ENCODE measurements at places on chromosomes 7 and 10.
A peak's percentile ranks its signal among the peaks of the same experiment; 100 is the strongest.

DNA sequence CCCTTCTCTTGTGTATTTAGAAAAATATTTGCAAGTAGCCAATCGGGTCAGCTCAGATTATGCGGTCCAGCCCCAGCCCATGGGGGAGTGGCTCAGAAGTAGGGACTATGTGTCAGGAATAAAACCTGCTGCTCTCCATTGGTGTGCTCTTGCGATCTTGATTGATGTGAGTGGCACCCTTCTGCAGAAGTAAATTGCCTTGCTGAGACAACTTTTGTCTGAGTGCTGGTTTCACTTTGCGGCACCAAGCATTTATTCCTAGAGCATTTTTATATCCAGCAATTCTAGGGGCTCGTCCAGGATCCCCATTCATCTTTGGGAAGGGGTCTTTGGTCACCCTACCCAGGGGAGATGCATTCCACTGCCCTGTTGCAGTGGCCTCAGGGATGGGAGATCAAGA is 26.1 kb upstream of the FAM221A start:
- DNase-seq = no peak
- no peak overlapping the region for H3K27ac ChIP-seq
- no peak overlapping the region for H3K4me3 ChIP-seq
- H3K36me3 ChIP-seq = peaks cover 20% of the 10 kb centered on the region

- H3K27ac ChIP-seq = no peak overlapping the region
- H3K27me3 ChIP-seq = no peaks in the 10 kb centered on the region
- DNase-seq = no peak
- no peaks in the 10 kb centered on the region for H3K36me3 ChIP-seq
- H3K4me1 ChIP-seq = no peaks in the 10 kb centered on the region
Observed at GRCh38 chr10:9895453-9895852, 1122.2 kb upstream of the CELF2 start.

GRCh38 chr10:43576062-43576461 is 1.6 kb upstream of the ZNF239 start:
- H3K4me3 ChIP-seq = no peak overlapping the region
- no peak overlapping the region for H3K27ac ChIP-seq
- H3K36me3 ChIP-seq = no peaks in the 10 kb centered on the region
- H3K27me3 ChIP-seq = peaks cover 7% of the 10 kb centered on the region

DNA sequence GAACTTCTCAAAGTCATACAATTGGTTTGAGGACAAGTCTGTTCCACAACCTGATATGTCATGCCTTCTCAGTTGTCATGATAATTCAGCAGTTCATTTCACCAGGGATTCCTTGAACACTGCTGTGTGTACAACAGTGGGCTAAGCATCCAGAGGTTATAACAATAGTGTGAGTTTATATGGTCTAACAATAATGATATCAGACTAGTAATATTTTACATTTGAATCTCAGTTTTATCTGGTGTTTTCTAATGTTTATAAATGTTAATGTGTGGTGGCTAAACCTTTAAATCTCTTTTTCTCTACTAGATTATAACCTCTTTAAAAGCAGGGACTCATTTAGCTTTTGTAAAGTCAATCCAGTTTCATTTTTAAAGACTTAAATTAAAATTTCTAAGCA is 48.7 kb downstream of the BTRC start:
- H3K4me3 ChIP-seq = no peak overlapping the region
- H3K4me1 ChIP-seq = no peaks in the 10 kb centered on the region
- H3K27ac ChIP-seq = no peak overlapping the region

GRCh38 chr7:46218461-46219200 is 297.6 kb upstream of the IGFBP3 start:
- H3K4me3 ChIP-seq = no peak overlapping the region
- no peak overlapping the region for H3K27ac ChIP-seq
- H3K4me1 ChIP-seq = peaks cover 11% of the 10 kb centered on the region

DNA sequence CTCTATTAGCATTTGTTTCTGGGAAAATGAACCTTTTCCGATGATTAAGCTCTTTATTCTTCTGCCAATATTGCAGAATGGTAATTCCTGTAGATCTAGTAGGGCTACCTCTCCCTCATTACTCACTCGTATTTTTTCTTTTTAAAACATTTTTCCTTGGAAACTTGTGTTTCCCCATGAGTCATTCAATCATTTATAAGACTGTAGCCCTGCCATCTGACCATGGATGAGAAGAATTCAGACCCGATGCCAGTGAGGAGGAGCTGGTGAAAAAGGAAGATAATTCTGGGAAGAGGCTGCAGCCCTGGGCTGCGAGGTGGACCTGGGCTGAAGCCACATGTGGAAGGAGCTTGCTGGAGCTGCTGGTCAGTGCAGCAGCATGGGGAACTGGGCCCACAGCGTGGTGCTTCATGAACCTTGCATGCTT is 242.8 kb downstream of the KLF6 start:
- H3K4me3 ChIP-seq = no peak overlapping the region
- peaks cover 9% of the 10 kb centered on the region for H3K4me1 ChIP-seq
- no peaks in the 10 kb centered on the region for H3K36me3 ChIP-seq
- H3K27me3 ChIP-seq = peaks cover 2% of the 10 kb centered on the region

DNA sequence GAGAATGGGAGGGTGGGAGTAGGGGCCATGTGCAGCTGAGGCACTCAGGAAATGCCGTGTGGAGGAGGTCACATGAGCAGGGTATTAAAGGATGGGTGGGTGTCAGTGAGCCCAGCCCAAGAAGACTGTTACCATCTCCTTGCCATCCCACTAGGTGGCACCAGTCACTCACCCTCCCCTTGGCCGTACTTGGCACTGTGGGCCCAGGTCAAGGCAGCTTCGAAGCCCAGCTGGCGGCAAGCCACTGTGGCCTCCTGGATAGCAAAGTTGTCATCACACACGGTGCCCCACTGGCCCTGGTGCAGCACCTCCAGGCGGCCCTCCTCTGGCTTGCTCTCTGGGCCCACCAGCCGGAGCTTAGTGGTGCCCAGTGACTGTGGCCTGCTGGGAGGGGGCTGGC is 5.4 kb downstream of the LOXL4 start:
- peak; percentile 38 for DNase-seq
- H3K4me1 ChIP-seq = peaks cover 7% of the 10 kb centered on the region
- H3K36me3 ChIP-seq = peaks cover 6% of the 10 kb centered on the region
- H3K4me3 ChIP-seq = no peak overlapping the region

DNA sequence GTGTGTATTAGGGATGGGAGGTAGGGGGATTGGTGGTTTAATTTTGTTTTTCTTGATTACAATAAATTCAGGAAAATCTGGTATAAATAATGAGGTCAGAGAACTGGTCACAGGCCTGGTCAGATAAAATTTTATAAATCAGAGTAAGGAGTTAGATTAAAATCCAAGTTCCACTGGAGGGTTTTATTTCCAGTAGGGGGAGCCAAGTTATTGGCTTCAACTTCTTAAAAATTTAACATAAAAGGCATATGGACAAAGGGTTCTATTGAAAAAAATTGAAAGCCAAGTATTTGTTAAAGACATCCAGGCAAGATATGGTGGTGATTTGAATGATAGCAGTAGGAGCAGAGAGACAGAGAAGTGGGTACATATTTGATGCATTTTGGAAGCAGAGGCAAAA is 763.3 kb downstream of the SORCS1 start:
- no peak for DNase-seq
- no peaks in the 10 kb centered on the region for H3K36me3 ChIP-seq
- H3K4me1 ChIP-seq = no peaks in the 10 kb centered on the region
- no peaks in the 10 kb centered on the region for H3K27me3 ChIP-seq
- no peak overlapping the region for H3K4me3 ChIP-seq

GRCh38 chr7:155457544-155458110 is 302 bp upstream of the EN2 start:
- no peak overlapping the region for H3K27ac ChIP-seq
- H3K36me3 ChIP-seq = no peaks in the 10 kb centered on the region
- H3K4me3 ChIP-seq = peak overlapping the region; percentile 69

- H3K27me3 ChIP-seq = no peaks in the 10 kb centered on the region
- no peaks in the 10 kb centered on the region for H3K36me3 ChIP-seq
- H3K4me3 ChIP-seq = no peak overlapping the region
- DNase-seq = no peak
- H3K27ac ChIP-seq = no peak overlapping the region
- no peaks in the 10 kb centered on the region for H3K4me1 ChIP-seq
Observed at GRCh38 chr7:148503900-148504487, 86.6 kb upstream of the C7orf33 start.

DNA sequence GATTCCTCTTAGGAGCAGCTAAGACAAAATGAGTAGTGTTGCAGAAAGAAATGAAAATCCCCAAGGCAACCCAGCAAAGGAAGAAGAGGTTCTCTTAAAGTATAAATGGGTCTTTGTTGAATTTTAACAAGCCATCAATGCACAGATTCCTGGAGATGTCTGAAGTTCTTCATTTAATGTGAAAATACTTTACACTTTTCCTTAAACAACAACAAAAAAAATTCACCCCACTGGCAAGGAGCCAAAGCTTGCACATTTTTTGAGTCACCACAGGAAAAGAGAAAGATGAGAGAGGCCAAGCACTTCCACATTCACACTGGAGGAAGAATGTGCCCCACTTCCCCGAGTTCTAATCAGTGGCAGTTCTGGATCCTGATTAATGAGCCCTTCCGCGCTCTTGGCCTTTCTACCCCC is 286.4 kb upstream of the MEOX2 start:
- H3K4me3 ChIP-seq = no peak overlapping the region

DNA sequence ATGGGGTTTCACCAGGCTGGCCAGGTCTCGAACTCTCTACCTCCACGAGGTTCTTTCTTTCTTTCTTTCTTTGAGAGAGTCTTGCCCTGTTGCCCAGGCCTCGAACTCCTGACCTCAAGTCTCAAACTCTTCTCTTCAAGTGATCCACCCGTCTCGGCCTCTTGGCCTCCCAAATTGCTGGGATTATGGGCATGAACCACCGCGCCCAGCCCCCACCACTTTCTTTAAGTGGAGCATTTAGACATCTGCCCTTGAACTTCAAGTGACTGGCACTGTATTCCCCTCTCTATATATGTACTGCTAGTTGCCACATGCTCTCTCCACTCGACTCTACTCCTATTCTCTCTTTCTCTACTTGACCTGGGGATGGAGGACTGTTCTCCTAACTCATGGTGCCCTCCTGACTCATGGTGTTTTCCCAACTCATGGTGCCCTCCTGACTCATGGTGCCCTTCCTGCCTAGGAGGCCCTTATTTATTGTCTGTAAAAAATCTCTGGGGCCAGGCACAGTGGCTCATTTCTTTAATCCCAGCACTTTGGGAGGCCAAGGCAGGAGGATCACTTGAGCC is 19.3 kb upstream of the ACHE start:
- no peaks in the 10 kb centered on the region for H3K4me1 ChIP-seq
- H3K36me3 ChIP-seq = no peaks in the 10 kb centered on the region
- H3K27me3 ChIP-seq = peaks cover 2% of the 10 kb centered on the region
- no peak for DNase-seq

DNA sequence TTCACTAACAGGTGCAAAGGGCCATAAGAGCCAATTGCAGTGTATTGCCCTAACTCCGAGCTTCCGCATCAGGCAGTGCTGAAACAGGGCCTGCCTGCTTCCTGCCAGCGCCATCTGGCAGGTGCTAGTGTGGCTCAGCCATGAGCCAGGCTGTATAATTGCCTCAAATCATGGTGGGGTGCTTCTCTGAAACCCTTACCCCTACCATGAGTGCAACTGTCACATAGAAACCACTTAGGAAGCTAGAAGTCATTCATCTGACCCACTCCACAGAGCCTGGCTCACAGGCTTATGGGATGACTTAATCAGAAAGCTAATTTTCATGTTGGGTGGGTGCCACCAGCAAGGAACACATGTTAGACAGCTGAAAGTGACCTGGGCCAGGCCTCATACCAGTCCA is 133.3 kb upstream of the LAMB4 start:
- H3K27me3 ChIP-seq = no peaks in the 10 kb centered on the region
- no peak overlapping the region for H3K4me3 ChIP-seq
- no peak overlapping the region for H3K27ac ChIP-seq
- peaks cover 5% of the 10 kb centered on the region for H3K4me1 ChIP-seq
- no peak for DNase-seq
- no peaks in the 10 kb centered on the region for H3K36me3 ChIP-seq

DNA sequence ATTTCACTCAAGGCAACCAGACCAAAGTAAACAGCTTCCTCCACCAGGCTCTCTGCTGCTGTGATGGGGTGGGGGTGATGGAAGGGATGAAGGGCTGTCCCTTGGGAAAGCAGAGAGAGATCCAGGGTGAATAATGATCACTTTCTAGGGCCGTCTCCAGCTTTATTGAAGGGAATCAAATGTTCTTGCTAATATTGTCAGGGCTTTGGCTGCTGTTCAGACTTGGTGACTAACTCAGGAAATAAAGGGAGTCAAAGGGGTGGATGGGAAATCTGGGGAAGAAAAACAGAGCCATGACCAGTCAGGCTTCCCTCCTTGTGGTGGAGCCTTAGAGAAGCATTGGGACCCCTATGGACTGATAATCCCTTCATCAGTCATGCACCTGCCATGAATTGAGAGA is 196.2 kb upstream of the AGK start:
- peaks cover 1% of the 10 kb centered on the region for H3K27me3 ChIP-seq
- peaks cover 10% of the 10 kb centered on the region for H3K4me1 ChIP-seq
- H3K4me3 ChIP-seq = no peak overlapping the region
- H3K27ac ChIP-seq = no peak overlapping the region
- no peaks in the 10 kb centered on the region for H3K36me3 ChIP-seq

DNA sequence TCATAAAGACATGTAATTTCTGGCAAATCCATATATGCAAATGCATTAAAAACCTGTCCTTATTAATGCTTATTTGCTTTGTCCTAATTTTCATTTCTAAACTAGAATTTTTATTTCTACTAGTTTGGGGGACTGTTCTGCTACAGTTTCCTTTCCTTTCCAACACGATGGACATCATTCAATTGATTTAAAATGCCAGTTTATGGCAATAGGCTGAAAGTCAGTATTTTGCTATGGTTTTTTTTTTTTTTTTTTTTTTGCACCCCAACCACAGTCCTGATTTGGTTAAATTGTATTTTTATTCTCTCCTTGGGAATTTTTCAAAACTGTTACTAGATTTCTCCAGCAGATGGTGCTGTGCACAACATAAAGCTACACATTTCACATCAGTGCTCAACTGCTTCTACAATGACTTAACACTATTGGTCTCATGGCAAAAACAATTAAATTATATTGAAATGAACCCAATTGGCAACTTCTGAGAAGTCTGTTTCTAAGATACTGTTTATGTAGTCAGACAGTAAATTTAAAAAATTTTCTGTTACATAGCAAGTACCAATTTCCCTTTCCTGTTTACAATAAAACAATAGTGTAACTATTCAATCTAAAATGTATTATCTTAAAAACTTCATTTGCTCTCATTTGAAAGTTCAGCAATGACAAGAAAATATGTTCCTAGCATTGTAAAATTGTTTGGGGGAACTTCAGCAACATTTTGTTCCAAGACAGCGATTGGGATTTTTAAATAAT is 193.8 kb upstream of the CCDC6 start:
- no peaks in the 10 kb centered on the region for H3K36me3 ChIP-seq
- H3K27ac ChIP-seq = no peak overlapping the region
- peaks cover 3% of the 10 kb centered on the region for H3K27me3 ChIP-seq

GRCh38 chr7:102191556-102192379 is 94.9 kb upstream of the SH2B2 start:
- H3K4me1 ChIP-seq = peaks cover 10% of the 10 kb centered on the region
- peaks cover 6% of the 10 kb centered on the region for H3K27me3 ChIP-seq
- no peak overlapping the region for H3K4me3 ChIP-seq
- peak overlapping the region; percentile 16 for H3K27ac ChIP-seq
- no peak for DNase-seq
